ENCODE measurements at places on chromosomes 2 and 18.

- DNase-seq: no peak
Observed at GRCh38 chr2:155696571-155696970, 636.0 kb downstream of the NR4A2 start.

DNA sequence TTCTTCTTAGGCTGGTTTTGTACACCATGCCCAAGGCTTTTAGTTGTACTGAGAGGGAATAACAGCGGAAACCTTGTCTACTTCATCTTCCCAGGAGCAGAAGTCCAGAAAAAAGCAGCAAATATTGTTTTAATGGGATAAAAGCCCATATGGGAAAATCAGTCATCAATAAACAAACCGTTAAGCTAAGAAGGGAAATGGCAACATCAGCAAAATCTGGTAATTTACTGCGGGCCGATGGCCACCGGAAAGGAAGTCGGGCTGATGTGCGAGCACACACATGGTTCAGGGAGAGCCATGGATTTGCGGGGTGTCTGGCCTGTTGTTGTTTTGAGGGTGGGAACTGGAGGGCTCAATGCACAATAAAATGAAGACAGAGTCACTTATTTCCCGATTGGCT lies 300.7 kb upstream of the RAB6C start:
- no peak for DNase-seq

DNA sequence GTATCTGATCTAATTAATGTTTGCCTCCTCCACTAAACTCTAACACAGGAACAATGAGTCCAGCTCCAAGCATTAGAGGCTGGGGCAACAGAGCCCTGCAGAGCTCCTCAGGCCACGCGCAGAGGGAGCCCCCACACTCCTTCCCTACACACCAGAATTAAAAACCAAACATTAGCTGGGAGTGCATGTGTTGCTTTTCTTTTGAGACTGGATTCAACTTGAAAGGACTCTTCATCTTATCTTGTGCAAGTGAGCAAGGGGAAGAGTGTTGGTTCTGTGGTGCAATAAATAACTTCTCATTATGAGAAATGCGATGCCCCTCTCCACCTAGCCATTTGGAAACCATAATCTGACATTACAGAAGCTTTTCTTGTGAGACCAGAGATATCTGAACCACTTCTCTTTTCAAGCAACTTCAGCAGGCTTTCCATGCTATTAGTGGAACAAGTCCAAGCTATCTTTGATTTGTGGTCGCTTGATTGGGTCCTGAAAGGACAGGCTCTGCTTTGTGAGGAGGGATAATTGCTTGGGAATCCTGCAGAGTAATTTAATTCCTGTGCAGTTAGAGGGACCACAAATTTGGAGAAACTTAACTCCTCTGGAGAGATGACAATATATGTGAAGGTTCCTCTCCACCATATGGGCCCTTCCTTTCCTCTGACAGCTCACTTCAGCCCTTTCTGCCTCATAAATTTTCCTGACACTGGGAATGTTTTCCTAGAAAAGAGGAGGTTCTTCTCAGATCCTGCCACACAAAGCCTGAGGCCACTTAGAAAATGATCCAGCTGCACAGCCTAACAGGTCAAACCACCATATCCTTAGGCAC lies 112.5 kb downstream of the ATL2 start:
- DNase-seq: no peak

DNA sequence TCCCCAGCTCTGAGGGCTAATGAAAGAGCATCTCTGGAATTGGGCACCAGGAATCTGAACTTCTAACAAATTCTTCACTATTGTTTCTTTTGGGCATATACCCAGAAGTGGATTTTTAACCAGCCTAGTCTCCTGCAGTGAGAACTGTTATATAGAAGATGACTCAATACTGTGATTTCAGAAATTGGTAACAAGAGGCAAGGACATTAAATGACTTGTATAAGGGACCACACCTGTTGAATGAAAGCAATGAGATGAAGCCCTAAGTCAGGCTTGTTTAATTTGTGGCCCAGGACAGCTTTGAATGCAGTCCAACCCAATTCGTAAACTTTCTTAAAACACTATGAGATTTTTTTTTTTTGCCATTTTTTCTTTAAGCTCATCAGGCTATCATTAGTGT lies 57.9 kb downstream of the EPC2 start:
- DNase-seq: no peak

DNA sequence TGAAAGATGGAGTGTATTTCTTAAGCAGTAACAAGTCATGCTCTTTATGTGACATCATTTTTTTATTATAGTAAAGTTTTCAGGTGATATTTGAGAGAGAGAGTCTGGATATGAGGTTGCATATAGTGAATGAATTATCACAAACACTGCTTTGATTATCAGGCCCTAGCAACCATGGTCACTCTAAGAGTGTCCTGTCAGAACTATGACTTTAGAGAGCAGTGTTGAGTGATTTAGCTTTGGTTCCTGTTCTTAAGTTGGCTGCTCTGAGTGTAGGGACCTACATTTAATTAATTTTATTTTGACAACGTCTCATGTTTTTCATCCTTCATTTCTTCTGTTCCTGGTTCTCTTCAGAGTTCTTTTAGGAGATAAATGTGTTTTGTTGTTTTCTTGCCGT lies 275.5 kb downstream of the KCNJ3 start:
- no peak for DNase-seq

GRCh38 chr2:133705287-133705686 lies 137.0 kb upstream of the NCKAP5 start:
- no peak for DNase-seq

GRCh38 chr2:143204062-143204461 lies 74.8 kb downstream of the ARHGAP15 start:
- DNase-seq: no peak

GRCh38 chr2:216799873-216800431 lies 59.9 kb downstream of the TNP1 start:
- no peak for DNase-seq

GRCh38 chr2:172554352-172555271 lies 1.3 kb upstream of the PDK1 start:
- DNase-seq: no peak

- no peak for DNase-seq
Observed at GRCh38 chr2:75482398-75482797, 78.3 kb downstream of the EVA1A start.

- DNase-seq: no peak
Observed at GRCh38 chr2:109597283-109597682, 16.5 kb downstream of the SEPTIN10 start.

DNA sequence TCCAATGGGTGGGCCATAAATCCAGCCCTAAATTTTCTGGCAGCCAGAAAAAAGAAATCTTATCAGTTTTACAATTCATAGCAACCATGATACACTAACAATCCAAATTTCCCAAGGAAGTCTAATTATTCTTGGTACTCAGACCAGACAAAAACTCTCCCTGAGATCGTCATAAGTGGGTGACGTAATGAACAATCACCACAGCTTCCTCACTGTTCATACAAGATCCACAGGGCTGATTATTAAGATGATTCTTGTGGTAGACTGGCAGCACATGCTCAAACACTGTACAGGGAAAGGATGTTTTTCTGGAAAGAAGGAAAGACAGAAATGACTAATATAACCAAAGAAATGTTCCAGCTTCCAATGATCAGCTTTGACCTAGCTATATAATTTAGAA lies 178.3 kb upstream of the CRIM1 start:
- no peak for DNase-seq

DNA sequence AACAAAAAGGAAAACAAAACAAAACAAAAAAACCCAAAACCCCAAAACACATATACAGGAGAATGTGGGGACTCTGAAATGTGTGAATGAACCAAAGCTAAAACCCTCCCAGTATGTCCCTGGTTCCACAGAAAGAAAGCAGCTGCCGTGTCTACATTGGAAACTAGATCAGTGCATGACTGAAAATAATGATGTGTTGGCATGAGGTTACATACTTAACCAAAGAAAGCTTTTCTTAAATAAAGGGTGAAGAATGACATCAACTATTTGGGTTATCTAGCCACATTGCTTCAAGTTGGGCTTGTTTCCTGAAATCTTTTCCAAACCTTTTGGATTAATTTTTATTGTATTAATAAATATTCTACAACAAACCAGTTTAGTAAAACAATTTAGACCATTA lies 91.9 kb upstream of the FN1 start:
- no peak for DNase-seq

DNA sequence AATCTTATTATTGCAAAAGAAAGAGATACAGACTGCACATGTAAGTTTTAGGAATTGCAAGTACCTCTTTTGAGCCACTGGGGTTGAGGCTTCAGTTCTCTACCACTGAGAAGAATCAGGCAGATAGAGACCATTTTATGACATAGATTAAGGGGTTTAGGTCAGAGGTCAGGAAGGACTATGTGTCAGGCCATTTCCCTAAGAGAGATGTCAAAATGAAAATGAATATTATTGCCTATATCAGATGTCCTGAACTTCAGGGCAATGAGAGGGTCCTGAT lies 113.7 kb downstream of the GATA6 start:
- no peak for DNase-seq

GRCh38 chr2:208266936-208267335 lies 881 bp downstream of the PIKFYVE start:
- DNase-seq: no peak

- DNase-seq: no peak
Observed at GRCh38 chr2:167964650-167965413, 282.6 kb downstream of the STK39 start.

DNA sequence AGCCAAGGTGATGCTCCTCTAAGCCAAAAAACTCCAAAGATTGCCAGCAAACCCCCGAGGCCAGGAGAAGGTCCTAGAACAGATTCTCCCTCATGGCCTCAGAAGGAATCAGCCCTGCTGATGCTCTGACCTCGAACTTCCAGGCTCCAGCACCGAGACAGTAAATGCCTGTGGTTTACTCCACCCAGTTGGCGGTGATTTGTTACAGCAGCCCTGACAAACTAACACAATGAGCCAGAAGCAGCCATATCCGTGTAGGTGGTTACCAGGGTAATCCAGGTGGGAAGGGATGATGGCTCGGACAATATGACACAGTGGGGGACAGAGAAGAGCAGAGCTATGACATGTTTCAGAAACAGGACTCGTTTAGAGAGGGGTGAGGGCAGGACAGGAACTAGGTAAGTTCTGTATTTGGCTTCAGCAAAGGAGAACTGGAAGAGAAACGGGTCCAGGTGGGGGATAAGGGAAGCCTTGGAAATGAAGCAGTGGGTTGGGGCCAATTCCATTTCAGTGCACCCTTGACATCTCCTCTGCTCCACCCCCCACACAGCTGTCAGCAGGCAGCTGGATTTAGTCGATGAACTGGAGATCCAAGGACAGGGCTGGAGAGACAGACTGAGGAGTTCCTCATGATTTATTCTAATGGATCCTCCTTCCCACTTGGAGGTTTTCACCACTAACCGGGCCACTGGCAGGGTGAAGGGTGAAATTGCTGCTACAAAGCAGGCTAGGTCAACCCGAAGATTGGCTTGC lies 179.7 kb upstream of the SH3BP4 start:
- DNase-seq: no peak

DNA sequence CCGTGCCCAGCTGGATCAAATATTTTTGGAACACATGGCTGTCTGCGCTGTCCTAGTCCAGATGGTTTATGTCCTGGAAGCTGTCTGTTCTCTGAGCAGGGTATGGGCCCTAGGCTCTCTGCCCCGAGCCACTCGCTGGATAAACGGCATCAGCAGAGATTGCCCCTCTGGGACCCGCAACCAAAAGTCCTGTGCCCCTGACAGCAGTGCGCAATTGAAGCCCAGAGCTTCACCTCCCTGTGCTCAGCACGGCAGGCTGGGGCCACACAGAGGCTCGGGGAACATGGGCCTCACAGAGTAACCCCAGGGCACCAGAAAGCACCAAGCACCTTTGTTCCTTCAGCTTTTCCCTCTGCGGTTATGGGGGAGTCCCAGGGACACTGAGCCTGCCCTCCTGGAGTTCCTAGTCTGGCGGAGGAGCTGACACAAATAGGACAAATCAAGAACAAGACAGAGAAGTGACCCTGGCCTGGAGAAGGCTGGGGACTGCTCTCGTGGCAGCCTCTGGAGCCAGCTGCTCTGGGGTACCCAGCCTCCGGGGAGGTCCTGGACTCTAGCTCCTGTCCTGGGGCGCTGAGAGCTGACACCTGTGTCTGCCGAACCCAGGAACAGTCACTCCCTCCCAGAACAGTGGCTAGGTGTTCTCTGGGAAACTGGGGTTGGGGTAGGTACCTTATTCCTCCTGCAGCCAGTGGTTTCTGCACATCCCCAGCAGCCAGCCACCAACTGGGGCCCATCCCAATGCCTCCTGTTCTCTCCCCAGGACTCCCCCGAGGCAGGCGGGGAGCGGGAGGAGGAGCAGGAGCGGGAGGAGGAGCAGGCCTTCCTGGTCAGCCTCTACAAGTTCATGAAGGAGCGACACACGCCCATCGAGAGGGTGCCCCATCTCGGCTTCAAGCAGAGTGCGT lies 12.3 kb downstream of the ARID5A start:
- DNase-seq: no peak

DNA sequence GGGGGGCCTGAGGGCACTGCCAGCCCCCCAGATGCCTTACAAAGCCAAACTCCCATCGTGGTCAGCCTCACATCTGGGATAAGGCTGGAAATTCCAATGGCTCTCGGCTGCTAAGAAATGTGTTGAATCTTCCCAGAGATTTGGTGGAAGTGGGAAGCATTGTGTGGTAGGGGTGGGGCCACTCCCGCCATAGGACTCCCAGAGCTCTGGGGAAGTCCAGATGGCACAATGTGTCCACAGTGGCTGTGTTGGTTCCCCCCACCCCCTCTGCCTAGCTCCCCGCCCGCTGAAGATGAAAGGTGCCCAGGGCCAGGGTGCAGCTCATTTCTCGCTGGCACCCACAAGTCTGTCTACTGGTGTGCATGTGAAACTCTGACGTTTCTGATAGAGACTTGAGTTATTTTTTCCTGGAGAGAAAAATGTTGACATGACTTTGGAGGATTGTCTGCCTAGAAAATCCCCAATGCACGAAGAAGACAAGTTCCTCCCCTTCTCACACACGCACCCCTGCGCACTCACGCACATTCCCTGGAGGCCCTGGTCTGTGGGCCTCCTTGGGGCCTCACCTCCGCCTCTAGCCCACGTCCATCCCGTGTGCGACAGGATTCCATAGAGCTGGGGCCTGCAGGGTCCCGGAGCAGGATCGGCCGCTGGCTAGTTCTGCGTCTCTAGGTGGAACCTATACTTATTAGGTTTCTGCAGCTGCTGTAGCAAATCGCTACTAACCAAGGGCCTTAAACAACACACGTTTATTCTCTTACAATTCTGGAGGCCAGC lies 199.1 kb downstream of the ZFP36L2 start:
- no peak for DNase-seq

- DNase-seq: no peak
Observed at GRCh38 chr2:66565291-66565690, 130.4 kb downstream of the MEIS1 start.

DNA sequence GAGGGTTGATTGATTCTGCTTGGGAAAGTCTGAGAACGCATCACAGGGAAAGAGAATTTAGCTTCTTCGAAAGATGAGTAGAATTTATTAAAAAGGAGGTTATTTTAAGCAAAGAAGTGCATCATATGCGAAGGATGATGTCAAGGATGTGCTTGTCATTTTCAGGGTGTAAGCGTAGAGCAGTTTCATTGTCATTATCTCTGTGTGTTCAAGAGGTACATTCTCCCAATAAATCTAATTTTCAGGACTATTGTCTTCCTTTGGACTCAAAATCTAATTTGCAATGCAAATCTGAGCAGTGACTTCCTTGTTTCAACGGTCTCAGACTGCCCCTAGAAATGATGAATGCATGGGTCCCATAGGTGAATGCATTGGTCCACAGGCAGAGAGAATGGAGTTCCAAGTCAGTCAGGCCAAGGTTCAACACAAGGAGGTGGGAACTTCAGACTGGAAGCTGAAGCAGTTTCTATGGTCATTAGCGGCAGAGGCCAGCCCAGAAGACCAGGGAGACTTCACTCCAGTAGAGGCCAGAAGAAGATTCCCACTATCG lies 99.8 kb downstream of the CDC42EP3 start:
- no peak for DNase-seq
